ENCODE measurements at places on chromosomes 5 and 9.

DNA sequence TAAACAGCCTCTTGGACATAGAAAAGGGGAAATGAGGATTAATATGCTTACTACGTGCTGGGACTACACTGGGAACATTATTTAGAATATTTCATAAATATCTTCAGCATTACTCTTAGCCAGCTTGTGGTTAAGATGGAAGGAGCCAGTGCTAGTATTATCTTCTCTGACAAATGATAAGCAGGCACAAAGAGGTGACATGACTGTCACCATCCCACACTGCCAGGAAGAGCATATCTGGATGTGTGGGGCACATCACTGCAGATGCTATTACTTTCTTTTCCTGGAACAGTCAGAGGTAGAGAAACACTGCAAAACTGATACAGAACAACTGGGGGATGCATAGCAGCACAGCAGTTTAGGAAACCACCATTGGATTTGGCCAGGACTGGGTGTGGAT, 281.0 kb upstream of the TNC start:
- DNase-seq = no peak

DNA sequence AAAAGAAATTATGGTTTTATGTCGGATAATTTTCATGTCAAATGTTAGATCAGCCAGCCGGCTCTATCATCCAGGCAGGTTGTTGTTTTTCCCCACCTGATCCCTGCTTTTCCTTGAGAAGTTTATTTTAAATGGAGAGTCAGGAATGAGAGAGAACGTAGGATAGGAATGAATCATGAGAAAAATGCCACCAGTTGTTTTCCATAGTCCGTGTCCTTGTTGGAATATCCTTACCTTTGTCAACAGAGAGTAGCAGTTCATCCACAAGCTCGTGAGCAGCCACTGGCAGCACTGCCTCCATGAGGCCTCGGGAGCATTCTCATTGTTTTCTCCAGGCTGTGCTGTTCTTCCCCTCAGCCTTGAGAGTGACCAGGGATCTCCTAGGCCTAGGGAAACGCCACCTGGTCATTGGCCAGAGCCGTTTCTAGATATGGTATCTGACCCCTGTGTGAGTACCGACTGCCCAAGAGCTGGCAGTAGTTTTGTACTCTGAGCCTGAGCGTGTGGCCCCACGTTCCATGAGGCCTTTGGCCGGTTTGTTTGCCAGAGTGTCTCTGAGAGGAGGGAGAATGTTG, 293.3 kb downstream of the FANCC start:
- DNase-seq = no peak

DNA sequence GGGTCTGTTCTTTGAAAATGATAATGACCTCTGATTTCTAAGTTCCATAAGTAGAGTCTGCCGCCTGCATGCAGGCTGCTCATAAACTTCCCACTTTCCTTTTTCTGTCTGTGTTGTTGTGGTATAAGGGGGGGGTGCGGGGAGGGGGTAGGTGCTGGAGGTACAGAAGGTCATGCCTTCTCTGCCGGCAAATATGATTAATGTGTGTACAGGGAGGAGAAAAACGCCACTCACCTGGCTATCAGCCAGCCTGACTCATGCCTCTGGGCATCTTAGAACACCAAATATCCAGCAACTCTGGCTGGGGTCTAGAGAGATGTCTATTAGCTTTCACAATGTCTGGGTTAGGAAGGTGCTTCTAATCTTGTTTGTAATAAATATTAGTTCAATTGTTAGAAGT, 128.3 kb downstream of the EFNA5 start:
- no peak for DNase-seq

DNA sequence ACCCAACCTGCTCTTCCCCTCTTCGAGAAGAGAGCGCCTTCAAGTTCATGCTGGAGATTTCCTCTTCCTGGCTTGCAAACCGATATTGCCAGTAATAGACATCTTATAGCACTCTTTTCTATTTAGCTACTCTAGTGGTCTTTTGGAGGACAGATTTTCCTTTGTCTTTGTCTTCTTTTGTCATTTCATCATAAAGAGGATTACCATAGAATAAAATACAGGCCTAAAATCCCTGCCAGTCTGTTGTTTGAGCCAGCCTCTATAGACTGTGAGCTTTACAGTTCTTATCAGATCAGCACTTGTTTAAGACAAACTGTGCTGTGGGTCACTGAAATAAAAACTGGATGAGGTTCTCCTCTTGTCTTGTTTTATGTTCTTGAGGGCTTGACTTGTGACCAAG, 802.8 kb downstream of the NR2F1-AS1 start:
- no peak for DNase-seq
